Inflammatory macrophage treated with lipopolysaccharide for 1 hour (primary cell): ENCODE measurements at places on chromosomes 12 and 14.

DNA sequence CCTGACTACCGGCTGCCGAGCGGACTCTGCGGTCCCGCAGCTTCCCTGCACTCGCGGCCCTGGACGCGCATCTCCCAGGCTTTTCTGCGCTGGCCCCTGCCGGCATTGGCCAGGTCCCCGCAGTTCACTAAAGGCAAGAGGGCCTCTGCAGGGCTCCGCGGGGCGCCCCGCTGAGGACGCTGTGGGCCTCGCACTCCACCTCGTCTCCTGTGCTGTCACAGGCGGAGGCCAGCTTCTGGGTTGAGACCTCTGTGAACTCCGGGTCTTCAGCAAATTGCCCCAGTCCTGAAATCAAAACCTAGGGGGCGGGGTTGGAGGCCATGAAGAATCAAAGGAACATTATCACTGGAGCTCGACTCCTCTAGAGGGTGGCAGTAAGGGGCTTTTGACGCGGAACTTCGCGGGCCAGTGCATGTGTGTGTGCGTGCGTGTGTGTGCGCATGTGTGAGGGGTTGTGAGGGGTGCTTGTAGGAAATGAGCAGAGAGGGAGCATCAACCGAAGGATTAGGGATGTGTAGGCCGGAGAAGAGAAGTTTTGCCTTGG is 68.5 kb upstream of the CAPRIN2 start:
- no peak for DNase-seq

GRCh38 chr12:45468751-45469615 is 253.1 kb downstream of the ANO6 start:
- DNase-seq: no peak

DNA sequence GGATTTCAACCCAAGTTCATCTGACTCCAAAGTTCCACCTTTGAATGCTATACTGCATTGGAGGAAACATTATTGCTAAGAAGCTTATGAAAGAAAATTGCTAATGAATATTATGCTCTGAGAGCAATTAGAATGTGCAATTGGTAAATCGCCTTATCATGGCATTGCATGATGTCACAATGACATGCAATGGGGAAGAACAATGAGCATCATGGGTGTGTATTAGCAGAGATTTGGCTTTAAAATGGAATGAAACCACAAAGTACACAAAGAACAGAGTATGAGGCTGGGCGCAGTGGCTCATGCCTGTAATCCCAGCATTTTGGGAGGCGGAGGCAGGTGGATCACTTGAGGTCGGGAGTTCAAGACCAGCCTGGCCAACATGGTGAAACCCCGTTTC is 34.7 kb downstream of the FOS start:
- no peak for DNase-seq

GRCh38 chr14:101061411-101062064 is 158.0 kb upstream of the RTL1 start:
- no peak for DNase-seq

DNA sequence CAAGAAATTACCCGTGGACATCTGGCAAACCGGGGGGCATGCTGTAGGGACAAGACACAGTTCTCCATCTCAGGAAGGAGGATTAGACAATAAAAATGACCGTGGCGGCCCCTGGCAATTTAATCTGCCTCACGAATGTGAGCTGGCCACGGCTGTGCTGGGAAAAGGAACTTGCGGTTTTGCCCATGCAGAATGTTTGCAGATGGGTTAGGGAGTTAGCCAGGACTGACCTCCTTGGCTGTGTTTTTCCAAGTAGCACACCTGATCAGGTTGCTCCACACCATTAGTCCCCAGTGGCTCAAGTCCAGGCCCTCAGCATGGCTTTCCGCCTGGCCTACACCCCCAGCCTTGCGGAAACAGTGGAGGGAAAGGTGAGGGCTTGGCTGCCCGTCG is 20.8 kb downstream of the TPCN1 start:
- DNase-seq: no peak

GRCh38 chr14:23115039-23115731 is 3.9 kb downstream of the CEBPE start:
- DNase-seq: peak; percentile 77

DNA sequence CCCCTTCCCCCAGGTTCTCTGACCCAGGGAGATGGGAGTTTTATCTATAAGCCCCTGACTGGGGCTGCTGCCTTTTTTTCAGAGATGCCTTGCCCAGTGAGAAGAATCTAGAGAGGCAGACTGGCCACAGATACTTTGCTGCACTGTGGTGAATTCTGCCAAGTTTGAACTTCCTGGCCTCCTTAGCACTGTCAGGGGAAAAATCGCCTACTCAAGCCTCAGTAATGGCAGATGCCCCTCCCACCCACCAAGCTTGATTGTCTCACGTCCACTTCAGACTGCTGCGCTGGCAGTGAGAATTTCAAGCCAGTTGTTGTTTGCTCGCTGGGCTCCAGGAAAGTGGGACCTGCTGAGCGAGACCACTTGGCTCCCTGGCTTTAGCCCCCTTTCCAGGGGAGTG is 31.7 kb downstream of the KLRK1 start:
- no peak for DNase-seq
